ENCODE measurements at places on chromosomes 6 and 20.

DNA sequence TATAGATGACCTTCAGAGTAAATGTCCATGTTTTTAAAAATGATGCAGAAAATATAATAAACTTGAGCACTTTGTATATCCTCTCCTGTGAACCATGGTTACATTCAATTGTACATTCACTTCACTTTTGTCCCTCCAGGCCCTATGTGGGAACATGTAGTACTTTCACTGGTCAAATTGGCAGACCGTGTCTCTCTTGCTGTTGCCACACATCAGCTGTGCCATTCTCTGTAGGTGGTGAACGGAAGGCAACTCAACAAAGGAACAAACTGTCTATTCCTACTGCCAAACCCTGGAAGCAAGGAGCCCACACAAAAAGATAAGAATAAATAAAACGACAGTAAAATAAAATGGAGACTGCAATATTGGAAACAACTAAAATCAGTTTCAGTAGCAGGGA lies 2.0 kb downstream of the ROS1 start:
- no peak for DNase-seq

GRCh38 chr6:125791151-125791819 lies 525 bp downstream of the NCOA7 start:
- DNase-seq: no peak

DNA sequence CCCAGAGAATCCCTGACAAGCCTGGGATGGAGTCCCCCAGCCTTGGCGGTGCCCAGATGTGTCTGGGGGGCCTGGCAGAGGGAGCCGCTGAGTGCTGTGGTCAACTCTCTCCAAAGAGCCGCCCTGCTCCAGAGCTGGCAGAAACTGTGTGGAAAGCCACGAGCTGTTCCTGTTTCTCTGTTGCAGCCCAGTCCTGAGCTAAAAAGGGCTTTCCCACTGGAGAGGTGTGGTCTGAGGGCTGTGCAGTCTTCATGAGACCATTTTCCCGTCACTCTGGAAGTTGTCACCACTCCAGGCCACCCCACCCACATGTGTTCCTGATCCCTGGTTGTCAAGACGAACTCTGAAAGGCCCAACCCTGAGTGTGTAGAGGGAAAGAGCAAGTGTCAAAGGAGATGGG lies 99.7 kb upstream of the KCNK16 start:
- DNase-seq: no peak

DNA sequence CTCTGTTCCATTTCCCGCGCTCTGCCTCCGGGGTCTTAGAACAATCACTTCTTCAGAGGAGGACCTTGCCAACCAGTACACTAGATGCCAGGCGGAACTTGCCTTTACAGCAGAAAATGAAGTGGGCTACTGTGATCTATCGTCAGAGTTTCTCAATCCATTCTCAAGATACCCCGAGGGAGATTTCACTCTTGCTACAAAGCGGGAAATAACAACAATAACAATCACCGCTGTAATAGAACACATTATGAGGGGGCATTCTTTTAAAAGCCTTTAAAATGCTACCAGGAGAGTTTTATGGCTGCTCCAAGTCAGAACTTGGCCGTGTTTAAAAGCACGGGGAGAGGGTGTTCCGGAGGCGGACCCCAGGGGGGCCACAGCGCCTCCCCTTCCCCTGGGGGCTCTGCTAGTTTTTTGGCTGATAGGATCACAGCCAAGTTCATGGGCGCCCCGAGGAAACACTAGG lies 617.0 kb upstream of the AGPAT4 start:
- no peak for DNase-seq

DNA sequence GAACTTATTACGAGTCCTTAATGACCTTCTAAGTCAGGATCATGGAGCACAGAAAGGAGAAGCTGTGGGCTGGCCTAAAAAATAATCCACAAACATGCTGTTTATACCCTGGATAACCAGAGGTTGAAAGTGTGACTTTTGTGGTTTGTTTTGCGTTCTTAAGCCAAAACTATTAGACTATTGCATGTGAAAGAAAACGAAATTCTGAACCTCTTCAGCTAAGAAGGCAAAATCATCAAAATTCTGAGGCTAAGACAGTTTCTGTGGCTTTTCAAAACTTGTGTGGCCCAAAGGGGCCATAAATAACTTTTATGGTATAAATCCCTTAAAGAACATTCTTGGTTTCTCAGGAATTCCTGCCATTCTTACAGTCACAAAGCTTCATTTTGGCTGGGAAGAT lies 251.0 kb downstream of the UST start:
- DNase-seq: no peak

GRCh38 chr6:139860203-139860602 lies 485.8 kb upstream of the CITED2 start:
- DNase-seq: no peak

GRCh38 chr6:133410638-133411435 lies 169.7 kb downstream of the EYA4 start:
- DNase-seq: no peak

GRCh38 chr20:61601853-61602252 lies 349.8 kb downstream of the CDH4 start:
- DNase-seq: no peak

GRCh38 chr6:90136837-90137568 lies 159.6 kb downstream of the BACH2 start:
- no peak for DNase-seq

GRCh38 chr20:64279826-64280459 lies 24.4 kb downstream of the PCMTD2 start:
- DNase-seq: no peak

- no peak for DNase-seq
These were observed 48.5 kb upstream of the NT5E start for GRCh38 chr6:85401186-85402021.

- no peak for DNase-seq
These were observed 46.5 kb downstream of the NFATC2 start for GRCh38 chr20:51495921-51496545.

DNA sequence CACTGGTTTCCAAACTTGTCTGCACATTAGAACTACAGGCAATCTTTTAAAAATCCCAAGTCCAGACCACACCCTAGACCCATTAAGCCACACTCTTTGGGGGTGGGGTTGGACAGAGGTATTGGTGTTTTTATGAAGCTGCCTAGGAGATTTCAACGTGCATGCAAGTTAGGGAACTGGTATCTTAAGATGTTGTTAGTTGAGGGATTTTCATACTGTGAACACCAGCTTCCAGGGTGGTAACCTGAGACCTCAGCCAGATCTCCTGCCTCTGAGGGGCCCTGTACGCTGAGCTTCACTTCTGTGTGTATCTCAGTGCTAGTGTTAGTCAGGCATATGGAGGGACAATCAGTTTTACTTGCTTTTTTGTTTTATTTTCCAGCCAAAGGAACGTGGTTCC lies 138.0 kb downstream of the UTRN start:
- no peak for DNase-seq

DNA sequence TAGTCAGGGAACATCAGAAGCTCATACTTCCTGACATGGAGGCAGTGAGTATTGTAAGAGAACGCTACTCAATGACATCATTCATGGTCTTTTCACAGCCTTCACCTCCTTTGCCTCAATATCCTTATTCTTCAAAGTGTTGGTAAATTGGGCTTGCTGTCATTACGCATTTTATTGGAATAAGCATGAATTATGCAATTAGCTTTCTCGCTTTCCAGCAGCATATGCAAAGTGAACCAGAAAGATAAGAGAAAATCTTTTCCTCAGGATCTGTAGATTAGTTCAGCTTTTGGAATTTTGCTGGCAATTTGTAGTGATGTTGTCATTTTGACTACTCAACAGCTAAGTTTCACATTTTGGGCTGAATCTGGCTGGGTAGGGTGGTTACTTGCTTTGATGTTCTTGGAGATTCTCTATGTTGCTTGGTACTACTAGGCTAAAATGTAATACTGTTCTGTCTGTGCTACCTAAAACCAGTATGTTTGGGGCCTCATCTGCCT lies 1012.1 kb downstream of the KIF16B start:
- no peak for DNase-seq

DNA sequence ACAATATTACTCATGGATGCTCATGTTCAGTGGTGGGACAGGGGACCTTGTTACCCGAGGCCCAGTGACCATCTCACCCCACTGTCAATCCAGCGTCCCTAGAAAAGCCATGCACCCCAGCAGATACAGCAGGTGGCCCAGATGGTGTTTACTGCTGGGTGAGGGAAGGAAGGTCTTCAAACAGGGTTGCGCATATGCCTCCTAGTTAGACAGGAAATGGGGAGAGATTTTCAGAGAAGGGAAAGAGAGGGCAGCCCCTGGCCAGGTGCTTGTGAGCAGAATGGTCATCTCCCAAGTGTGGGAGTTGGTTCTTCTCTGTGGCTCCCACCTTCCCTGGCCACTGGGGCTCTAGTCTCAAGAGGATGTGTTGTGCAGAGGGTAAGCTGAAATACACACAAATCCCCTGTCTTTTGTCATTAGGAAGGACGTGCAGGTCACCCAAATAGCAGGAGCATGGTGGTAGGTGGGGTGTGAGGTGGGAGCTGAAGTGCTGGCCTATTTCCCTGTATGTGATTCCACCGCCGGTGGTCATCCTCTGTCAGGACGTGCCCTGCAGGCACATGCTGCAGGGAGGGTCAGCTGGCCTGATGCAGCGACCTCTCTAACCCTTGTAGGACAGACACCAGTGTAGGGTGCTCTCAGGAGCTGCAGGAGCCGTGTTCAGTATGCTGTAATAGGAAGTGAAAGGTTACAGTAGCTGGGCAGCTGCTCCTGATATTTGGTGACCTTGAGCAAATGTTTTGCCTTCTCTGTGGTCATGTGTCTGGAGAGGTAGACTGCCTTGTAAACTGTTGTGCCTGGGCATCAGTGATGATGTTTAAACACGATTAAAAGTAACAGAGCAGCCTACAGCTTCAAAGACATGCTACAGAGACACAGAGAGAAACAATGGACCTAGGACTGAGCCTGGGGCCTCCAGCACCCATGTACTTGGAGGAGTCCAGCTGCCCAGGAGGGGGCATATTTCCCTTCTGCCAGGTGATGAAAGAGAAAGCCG lies 3.2 kb upstream of the CST3 start:
- no peak for DNase-seq

GRCh38 chr6:46888031-46888430 lies 33.7 kb downstream of the ADGRF5 start:
- DNase-seq: no peak

- no peak for DNase-seq
These were observed 237.1 kb upstream of the OPRM1 start for GRCh38 chr6:153801917-153802316.

DNA sequence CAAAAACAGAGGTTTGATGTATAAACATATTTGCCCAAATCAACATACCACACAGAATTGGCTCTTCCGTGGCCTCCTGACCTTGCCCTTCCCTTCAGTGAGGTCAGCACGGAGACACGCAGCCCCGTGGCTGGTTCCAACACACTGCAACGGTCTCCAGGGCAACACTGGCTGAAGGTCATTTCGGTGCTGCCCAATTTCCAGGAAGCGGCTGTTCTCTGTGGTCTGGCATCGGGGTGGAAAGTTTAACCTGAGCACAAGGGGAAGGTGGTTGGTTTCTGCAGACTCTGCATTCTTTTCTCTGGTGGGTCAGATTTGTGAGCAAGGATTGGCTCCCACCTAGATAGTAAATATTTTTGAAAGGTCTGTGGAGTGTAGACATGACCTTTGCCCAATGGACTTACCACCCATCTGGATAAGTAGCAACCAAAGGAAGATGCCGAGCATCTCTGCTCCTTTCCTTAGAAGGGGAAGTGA lies 177.6 kb upstream of the PHACTR1 start:
- no peak for DNase-seq

DNA sequence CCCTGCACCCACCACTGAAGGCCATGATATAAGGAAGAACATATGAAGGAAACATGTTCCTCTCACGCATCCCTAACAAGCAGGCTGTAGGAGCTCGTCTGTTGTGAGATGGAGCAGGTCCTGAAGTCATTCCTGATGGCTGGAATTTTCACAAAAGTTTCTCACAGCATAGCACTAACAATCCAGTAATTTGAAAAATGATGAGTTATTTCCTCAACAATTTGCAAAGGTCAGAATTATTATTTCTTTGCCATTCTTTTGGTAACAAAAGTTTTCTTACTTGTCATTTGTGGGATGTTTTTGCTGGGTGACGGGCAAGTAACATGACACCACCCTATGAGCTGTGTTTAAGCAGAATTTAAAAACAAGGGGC lies 27.6 kb upstream of the FRMD1 start:
- no peak for DNase-seq

DNA sequence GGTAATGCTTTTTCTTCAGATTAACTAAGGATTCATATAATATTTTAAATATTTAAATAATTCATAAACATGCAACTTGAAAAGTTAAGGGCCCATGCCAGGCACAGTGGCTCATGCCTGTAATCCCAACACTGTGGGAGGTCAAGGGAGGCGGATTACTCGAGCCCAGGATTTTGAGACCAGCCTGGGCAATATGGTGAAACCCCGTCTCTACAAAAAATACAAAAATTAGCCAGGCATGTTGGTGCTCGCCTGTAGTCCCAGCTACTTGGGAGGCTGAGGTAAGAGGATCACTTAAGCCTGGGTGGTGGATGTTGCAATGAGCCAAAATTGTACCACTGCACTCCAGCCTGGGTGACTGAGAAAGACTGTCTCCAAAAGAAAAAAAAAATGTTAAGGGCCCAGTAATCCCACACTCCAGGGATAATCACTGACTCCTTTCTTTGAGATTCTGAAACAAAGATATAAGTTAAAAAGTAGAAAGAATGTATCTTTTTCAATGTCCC lies 7.9 kb upstream of the RIN2 start:
- DNase-seq: no peak

- no peak for DNase-seq
These were observed 135.5 kb upstream of the AGPAT4 start for GRCh38 chr6:161409353-161409752.

DNA sequence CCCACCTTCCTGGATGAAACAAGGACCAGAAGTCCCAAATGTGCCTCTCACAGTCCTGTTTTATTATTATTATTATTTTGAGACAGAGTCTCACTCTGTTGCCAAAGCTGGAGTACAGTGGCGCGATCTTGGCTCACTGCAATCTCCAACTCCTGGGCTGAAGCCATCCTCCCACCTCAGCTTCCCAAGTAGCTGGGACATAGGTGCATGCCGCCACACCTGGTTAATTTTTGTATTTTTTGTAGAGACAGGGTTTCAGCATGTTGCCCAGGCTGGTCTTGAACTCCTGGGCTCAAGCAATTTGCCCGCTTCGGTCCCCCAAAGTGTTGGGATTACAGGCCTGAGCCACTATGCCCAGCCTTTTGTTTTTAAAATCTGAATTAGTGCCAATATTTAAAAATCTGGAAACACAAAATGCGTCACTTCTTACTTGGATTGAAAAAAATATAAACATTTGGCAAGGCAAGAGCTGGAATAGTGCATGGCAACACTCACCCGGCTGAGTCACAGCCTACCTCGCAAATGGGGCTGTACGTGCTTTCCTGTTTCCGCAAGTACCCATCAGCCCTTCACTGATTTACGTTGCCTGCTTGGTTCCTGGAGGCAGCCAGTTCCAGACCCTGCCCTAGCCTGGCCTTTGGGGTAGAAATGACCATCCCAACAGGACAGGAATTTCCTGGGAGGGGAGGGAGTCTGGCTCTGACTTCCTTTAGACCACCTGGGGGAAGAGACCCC lies 6.3 kb downstream of the SDCBP2 start:
- no peak for DNase-seq

DNA sequence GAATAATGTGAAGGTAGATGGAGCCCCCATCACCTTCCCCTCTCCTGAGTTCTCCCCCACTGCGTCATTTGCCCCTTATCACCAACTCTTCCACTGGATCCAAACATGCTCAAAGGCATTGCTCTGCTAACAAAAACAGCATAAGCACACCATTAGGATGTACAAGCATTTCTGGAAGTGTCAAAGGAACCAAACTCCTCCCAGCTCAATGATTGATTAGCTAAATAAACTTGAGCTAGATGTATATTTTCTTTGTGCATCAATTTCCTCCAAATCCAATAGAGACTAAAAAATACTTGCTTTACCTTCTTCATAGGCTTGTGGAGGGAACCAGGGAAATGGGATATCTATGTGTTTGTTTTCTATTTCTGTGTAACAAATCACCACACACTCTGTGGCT lies 248.4 kb upstream of the JARID2 start:
- DNase-seq: no peak

All from stimulated activated CD4-positive, alpha-beta T cell treated with anti-CD3 and anti-CD28 coated beads, Interleukin-4, amount 100 ng/mL, for 4 hours (primary cell).